ENCODE measurements at places on chromosomes 3 and 15.
A peak's percentile ranks its signal among the peaks of the same experiment; 100 is the strongest.

DNA sequence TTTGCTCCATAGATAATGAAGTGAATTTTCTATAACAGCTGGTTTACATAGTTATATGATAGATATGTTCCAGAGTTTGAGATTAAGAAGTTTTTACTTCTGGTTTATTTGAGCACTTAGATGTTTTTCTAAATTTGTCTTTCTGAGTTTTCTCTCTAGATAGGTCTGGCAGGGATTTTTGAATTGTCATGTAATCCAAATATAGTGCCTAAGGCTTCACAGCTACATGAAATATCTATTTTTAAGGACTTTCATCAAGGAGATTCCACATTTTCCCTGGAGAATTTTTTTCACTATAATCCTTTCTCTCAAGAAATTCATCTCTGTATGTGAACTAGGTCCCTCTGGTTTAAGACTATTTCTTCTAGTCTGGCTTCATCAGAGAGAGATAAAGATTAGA, 12.0 kb downstream of the PPM1L start:
- no peak for DNase-seq

DNA sequence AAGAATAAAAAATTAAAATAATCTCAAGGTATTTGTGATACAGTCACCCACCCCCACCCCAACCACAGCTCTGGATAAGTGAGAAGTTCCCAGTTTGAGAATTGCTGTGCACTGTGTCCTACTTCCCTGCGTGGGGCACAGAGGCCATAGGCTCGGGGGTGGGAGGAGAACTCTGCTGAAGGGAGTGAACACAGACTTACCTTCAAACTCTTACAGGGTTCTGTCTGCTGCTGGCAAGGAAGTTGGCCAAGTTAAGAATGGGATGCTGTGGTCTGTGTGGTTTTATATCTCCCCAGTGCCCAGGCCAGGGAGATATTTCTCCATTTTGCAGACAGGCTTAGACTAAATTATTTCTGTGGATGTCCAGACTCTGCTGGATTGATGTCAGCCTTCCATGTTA, 37.6 kb downstream of the SPTSSB start:
- no peak for DNase-seq

DNA sequence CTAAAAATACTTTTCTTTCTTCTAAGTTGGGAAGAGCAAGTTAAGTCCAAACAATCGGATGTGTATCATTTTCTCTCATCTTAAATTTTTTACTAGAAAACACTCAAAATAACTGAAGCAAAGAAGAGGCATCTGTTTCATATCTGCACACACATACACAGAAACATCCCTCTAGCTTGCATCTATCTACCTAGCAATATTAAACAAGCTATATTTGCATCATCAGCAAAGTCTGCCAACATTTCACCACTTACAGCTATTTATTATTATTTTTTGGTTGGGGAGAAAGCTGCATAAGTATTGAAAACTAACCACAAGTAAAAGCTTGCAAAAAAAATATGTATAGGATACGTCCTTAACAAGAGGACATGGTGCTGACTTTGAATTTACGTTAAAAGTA, 1.9 kb downstream of the GOLIM4 start:
- DNase-seq, result no peak

DNA sequence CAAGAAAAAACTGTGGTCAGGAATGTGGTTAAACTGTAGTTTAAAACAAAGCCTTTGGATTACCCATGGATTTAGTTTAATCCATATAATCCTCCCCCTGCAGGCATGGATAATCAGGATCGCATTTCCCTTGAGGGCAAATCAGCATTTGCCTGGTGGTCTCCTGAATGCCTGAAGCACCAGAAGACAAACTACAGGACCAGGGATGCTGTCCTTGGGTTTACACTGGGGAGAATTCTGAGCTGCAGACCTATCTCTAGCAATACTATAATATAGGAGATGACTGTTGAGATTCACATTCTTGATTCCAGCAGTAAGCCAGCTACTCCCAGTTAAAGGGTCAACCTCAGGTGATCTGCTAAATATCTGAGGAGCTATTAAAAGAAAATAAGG, 10.6 kb downstream of the PIK3CB start:
- DNase-seq, result no peak

DNA sequence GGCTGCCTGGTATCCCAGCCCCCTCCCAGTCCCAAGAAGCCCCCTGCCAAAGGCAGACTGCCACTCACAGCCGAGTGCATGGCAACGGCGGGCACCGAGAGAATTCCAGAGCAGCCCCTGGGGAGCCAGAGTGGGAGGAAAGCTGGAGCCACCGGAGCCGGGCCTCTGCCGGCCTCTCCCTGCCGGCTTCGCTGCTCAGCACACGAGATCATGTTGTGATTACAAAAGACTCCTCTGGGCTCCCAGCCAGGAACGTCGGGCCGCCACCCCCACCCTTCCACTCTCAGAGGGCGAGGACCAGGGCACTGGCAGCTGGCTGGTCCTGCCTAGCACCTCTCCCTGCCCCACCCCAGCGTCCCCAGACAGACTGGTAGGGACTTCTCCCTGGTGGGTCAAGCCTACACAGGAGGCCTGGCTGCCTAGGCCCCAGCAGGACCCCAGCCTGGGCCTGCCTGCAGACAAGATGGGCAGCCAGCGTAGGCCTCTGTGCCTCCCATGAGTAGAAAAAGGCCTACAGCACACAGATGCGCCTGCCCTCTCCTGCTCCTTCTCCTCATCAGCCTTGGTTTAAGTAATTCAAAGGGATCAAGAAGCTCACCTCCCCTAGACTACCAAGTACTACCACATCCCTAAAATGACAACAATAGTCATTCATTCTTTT, at the start of gene CCDC9B:
Gene CCDC9B (minus strand): TSS at position 200 of the 661 bp plus-strand sequence. CDS start 120 bp downstream, at position 80.
- DNase-seq, result peak; percentile 89

All from EL (cell line).